ENCODE measurements at places on chromosomes 4 and X. TPM values are rescaled to one million over a fixed set of nuclear protein-coding genes. Genes with fewer than 3 reads are reported as not detected.

Gene CNGA1
- total RNA-seq: not detected

Gene TMEM35A
- 14.8 TPM for total RNA-seq

Gene TSPAN7
- total RNA-seq: 24.8 TPM

Gene ASB5
- 22.6 TPM for total RNA-seq

Gene BANK1
- total RNA-seq: 1.0 TPM

Gene CENPI
- 3.1 TPM for total RNA-seq

Gene RAB9B
- 13.2 TPM for total RNA-seq

Gene PLAC8
- total RNA-seq: not detected

Gene CORIN
- 3.3 TPM for total RNA-seq

Gene MAGEC1
- total RNA-seq: not detected

Gene PLS3
- total RNA-seq: 134 TPM

Gene CENPVL2
- not detected for total RNA-seq

Gene SYTL4
- total RNA-seq: 32.3 TPM

Gene PHOX2B
- not detected for total RNA-seq

Gene FAM184B
- under 0.01 TPM for total RNA-seq

Gene SH2D1A
- 0.54 TPM for total RNA-seq

Gene MAOB
- 71.4 TPM for total RNA-seq

Gene TCEAL2
- 40.4 TPM for total RNA-seq

Gene CENPU
- total RNA-seq: 1.1 TPM

Gene LGI2
- 3.2 TPM for total RNA-seq

Gene VCX3A
- not detected for total RNA-seq

Gene ODAPH
- not detected for total RNA-seq

Gene FHIP1A
- 5.4 TPM for total RNA-seq

Gene GPC3
- 19.7 TPM for total RNA-seq

Gene PLXNB3
- 19.2 TPM for total RNA-seq

Gene RBMXL3
- total RNA-seq: not detected

Gene ATP1B4
- total RNA-seq: not detected

Gene AREG
- total RNA-seq: 3.6 TPM

Gene CENPE
- 0.81 TPM for total RNA-seq

Gene XAGE2
- total RNA-seq: not detected

Gene BMX
- total RNA-seq: 3.1 TPM

Gene GPAT3
- total RNA-seq: 1.7 TPM

Gene CENPVL1
- not detected for total RNA-seq

Gene RTL3
- total RNA-seq: 8.1 TPM

Gene EDNRA
- total RNA-seq: 3.4 TPM

Gene GPR143
- not detected for total RNA-seq

Gene PRDM5
- 26.5 TPM for total RNA-seq

Gene BEX2
- total RNA-seq: 2.3 TPM

Gene C4orf51
- not detected for total RNA-seq

Gene ASB12
- total RNA-seq: not detected

Gene TCEANC
- 4.6 TPM for total RNA-seq

Measured in gastroesophageal sphincter (tissue), 4 donors.